ENCODE measurements at places on chromosomes 4 and X.

GRCh38 chrX:148672517-148672916 lies 172.1 kb downstream of the AFF2 start:
- DNase-seq: no peak

GRCh38 chr4:124044867-124045266 lies 648.3 kb downstream of the SPRY1 start:
- DNase-seq: no peak

DNA sequence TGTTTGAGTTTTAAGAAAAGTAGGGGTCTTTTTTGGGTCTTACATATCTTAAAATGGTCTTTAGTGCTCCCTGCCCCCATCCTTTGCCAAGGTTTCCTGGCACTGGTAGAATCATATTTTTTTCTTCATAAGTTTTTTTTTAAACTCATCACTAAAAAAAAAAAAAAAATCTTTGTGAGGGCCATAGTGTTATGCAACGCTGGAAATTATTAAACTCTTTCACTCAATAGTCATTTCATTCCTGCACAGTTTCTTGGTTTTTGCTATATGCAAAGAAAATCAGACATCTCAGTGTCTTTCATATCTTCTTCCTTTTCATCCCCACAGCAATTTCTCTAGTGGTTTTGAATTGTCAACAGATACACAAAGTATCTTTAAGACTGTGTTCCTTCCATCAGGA lies 95.6 kb downstream of the TMA16 start:
- DNase-seq: no peak

- no peak for DNase-seq
Observed at GRCh38 chr4:47073647-47074046, 42.3 kb downstream of the GABRB1 start.

DNA sequence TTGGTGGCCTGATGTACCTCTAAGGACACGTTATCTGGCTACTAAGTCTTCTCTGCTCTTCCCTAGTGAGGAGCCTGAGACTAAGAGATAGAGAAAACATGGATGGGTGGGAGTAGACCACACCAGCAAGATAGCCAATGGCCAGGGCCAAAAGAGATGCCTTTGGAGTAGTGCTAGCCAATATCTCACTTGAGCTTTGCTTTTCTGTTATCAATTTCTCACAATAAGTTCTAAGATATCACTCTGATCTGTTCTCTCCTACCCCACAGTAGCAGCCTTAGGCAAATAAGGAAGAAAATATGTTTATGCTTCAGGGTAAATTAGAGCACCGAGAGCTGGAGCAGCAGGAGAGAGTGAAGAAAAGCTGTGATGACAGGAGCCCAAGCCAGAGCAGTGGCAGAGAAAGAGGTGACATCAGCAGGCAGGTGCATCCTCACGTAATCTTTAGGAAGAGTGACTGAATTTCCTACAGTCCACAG lies 343.9 kb upstream of the NOCT start:
- no peak for DNase-seq

- DNase-seq: no peak
Observed at GRCh38 chr4:172050911-172051310, 237.7 kb downstream of the GALNTL6 start.

DNA sequence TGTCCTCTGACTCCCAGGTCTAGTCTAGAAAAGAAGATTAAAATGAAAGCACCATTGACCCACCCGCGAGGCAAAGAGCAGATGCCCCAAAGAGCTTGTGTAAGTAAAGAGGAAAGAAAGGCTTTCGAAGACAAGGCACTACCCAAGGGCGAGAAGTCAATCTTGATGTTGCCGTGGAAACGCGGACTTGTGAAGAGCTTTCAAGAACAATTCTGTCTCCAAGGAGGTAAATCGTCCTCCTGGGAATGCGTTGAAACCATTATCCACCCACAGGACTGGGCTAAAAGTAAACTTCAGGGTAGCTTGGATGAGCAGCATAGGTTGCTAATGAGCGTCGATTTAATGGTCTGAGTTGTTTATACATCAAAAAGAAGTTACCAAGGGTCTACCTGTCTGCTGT lies 189.3 kb downstream of the DHRSX start:
- DNase-seq: no peak

Measured in inflammatory macrophage (primary cell).